ENCODE measurements at places on chromosomes 7 and 10.
A peak's percentile ranks its signal among the peaks of the same experiment; 100 is the strongest.

GRCh38 chr10:11338160-11338844 is 273.1 kb downstream of the USP6NL start:
- no peak for DNase-seq

- DNase-seq, result no peak
These were observed 99.3 kb upstream of the CPXM2 start for GRCh38 chr10:123990889-123991288.

- no peak for DNase-seq
These were observed 209.1 kb upstream of the VWC2 start for GRCh38 chr7:49564379-49564714.

GRCh38 chr7:110875346-110875745 is 215.6 kb upstream of the LRRN3 start:
- DNase-seq, result no peak

- no peak for DNase-seq
These were observed 313.9 kb downstream of the BMPER start for GRCh38 chr7:34219153-34219718.

DNA sequence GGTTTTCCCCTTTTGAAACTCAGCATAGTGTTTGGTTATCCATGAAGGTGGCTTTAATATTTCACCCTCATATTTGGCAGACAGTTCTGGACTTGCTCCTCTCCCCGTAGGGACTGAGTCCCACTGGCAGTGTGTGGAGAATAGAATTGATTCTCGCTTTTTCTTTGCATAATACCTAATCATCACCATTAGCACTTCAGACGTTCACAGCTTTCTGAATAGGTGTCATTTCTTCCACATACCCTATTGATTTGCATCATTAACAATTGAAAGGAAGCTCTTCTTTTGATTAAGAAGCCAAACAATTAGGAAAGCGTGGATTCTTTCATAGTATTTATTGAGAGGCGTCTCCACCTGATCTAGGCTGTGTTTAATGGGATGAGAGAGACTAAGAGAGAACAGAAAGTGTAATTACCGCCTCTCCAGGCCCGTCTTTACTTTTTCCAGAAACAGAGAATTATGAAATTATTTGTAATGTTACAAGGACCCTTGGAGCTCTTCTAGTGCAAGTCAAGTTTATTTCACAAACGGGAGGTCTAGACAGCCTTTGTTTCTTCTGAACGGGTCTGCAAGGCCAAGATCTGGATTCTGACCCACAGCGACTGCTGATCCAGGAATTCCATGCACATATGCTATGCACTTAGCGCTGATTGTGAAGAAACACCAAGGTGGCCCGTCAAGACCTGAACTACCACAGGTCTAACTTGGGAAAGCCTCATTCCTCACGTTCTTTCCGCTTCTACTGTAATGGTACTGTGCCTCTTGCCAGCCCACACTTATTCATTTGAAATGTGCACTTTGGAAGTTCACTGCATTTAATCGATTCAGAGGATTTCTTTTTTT is 249.9 kb upstream of the C7orf33 start:
- DNase-seq, result no peak

- no peak for DNase-seq
These were observed 9.4 kb downstream of the WBP1L start for GRCh38 chr10:102752934-102753664.

- peak; percentile 50 for DNase-seq
These were observed 61.7 kb downstream of the PWWP2B start for GRCh38 chr10:132458586-132459300.

All from activated T-helper 1 cell treated with Interleukin-2 at 50 U/mL for 16 hours (primary cell).